Epithelial cell of alveolus of lung (primary cell): ENCODE measurements at places on chromosomes 13 and 19. TPM values are rescaled to one million over a fixed set of nuclear protein-coding genes. Genes with fewer than 3 reads are reported as not detected.

GJB2 gene
- 0.24 and 0.78 TPM in 2 replicates for total RNA-seq

EXOC3L2 gene
- 0.24 TPM in 1 of 2 replicates, not detected in the other for total RNA-seq

NR1H2 gene
- 61.9 and 74.3 TPM in 2 replicates for total RNA-seq

SAFB gene
- 24.3 and 38.2 TPM in 2 replicates for total RNA-seq

ZNF587B gene
- 8.3 and 15.6 TPM in 2 replicates for total RNA-seq

RFPL4A gene
- not detected in 2 replicates for total RNA-seq

ZNF560 gene
- total RNA-seq: 0.91 and 1.2 TPM in 2 replicates

LSR gene
- total RNA-seq: 1.4 and 7.4 TPM in 2 replicates

DKKL1 gene
- 1.2 and 2.1 TPM in 2 replicates for total RNA-seq

ZNF613 gene
- 3.0 and 4.9 TPM in 2 replicates for total RNA-seq
